ENCODE measurements at places on chromosomes 2 and 18. TPM values are rescaled to one million over a fixed set of nuclear protein-coding genes. Genes with fewer than 3 reads are reported as not detected.

Gene EPB41L5
- total RNA-seq, result 38.3 TPM

Gene FAM110C
- total RNA-seq, result not detected

Gene ATP6V1C2
- total RNA-seq, result not detected

Gene TTN
- 3.2 TPM for total RNA-seq

Gene FOSL2
- 51.8 TPM for total RNA-seq

Gene CYP26B1
- total RNA-seq, result 0.53 TPM

Gene COPS7B
- total RNA-seq, result 29.3 TPM

Gene PROKR1
- total RNA-seq, result not detected

Gene DUSP19
- 2.4 TPM for total RNA-seq

Gene TUBA3E
- total RNA-seq, result not detected

Gene FSIP2
- 0.27 TPM for total RNA-seq

Gene FAM124B
- 125 TPM for total RNA-seq

Gene MAL
- not detected for total RNA-seq

Measured in thoracic aorta endothelial cell (primary cell).